Fibroblast of skin of abdomen (primary cell): ENCODE measurements at places on chromosomes 12 and 14.
A peak's percentile ranks its signal among the peaks of the same experiment; 100 is the strongest.

GRCh38 chr14:47843236-47843635 is 167.8 kb upstream of the MDGA2 start:
- DNase-seq, result no peak

- no peak for DNase-seq
Measured at GRCh38 chr12:131829791-131830334, 1.7 kb downstream of the MMP17 start.

DNA sequence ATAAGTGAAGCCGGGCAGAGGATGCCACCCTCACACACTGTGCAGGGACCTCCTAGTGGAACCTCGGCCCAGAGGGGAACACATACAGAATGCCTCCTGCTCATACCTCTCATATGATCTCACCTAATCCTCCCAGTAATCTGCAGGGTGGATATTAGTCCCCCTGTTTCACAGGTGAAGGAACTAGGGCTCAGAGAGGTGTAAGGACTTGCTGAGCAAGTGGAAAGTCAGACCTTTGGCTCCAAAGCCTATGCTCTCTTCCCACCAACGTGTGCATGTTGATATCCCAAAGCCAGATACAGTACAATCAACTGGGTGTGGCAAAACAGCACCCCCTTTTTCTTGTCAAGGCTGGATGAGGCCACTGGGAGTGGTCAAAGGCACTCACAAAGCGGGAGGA is 4.2 kb downstream of the MYH6 start:
- DNase-seq, result no peak

- no peak for DNase-seq
Measured at GRCh38 chr12:51661836-51662235, 70.8 kb downstream of the SCN8A start.

DNA sequence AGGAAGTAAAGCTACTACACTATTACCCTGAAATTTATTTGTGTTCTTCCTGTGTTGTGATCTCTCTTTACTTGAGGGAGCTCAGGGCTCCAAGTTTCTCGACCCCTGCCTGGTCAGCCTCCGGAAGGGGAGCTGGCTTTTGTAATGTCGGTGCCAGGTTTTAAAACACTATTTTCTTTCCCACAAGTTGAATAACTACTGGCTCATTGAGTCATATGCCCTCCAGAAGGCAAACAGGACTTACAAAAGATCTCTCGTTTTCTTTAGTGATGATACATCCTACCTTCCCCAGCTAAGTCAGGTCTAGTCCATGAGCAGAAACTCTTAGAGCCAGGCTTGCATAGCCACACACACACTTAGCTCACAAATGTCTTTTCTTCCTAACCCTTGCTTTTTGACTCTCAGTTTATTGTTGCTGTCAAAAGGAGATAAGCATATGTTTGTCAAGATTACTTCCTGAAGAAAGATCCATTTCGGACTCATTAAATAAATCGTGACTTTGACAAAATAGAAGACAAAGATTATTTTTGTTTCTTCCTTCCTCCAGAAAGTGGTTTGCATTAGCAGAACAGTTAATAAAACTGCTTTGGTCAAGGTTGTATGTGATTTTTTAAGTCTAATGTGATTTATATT is 209.8 kb upstream of the FLRT2 start:
- DNase-seq, result peak; percentile 20

DNA sequence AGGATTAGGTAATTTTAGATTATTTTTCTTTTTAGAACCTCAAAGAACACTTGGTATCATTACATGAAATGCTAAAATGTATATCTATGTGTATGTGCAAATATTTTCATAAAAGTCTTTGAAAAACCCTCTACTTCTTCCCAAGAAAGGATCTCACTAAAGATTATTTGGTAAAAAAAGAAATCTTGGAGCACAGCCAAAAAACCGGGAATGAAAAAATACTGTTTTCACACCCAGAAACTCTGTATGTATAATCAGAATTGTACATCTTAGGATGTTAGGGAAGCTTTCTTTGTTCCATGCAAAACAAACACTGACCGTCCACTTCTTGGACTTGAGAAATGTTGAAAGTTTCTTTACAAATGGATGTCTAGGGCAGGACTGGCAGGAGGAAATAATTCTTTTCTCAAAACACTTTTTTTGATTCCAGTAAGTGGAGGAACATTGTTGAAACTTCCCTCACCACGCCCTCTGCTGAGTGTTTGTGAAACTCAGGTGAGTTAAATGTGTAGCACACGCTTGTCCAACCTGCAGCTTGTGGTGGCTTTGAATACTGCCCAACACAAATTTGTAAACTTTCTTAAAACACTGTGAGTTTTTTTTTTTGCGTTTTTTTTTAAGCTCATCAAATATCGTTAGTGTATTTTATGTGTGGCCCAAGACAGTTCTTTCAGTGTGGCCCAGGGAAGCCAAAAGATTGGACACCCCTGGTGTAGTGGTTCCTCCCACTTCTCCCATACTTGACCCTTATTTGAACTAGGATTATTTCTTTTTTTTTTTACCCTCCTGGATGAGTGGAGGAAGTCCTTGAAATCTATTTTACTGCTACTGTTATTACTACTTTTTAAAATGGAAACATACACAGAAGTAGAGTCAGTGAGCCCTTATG is 26.6 kb downstream of the FBXO34 start:
- no peak for DNase-seq

DNA sequence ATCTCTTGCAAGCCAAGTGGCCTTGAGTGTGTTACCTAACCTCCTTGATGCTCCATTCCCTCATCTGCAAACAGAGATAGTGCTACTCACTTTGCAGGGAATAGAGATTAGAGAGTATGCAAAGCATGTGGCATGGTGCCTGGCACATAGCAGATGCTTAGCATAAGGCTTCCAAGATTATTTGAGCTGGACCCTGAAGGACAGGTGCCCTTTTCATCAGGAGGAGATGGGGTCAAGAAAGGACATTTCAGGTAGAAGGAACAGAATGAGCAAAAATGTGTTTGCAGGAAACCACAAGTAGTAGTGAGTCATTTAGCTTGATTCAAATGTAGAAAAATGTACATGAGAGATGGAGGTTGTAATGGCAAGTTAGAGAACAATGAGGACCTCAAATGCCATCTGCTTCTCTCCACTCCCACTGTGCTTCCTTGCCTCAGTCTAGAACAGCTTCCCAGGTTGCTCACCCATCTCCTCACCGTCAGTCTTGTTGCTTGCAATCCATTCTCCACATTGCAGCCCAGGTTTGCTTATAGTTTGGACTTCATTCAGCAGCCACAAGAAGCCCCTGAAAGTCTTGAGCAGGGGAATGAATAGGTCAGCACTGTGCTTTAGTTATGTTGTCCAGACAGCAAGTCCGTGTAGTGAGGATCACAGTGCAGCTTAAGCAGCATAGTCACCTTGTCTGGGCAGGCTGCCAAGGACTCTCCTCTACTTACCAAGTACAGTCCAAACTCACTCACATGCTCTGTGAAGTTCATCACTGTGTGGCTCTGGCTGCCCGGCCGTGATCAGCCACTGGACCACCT is 536.3 kb upstream of the CCDC196 start:
- peak; percentile 25 for DNase-seq

- no peak for DNase-seq
Measured at GRCh38 chr14:96851694-96852381, 54.7 kb downstream of the VRK1 start.

DNA sequence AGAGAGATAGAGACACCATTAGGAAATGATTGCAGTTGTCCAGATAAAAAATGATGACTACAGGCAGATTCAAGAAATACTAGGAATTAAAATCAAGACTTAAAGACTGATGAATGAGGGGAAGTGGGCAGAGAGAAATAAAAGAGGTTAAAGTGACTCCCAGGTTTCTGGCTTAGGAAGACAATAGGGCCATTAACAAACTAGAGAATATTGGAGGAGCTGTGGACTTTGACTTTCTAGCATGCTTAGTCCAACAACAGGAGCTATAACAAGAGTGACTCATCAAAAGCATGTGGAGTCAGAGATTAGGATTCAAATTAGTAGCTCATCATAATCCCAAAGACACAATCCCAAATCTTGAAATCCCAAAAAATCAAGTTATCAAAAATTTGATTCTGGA is 101.5 kb downstream of the BMP4 start:
- no peak for DNase-seq

DNA sequence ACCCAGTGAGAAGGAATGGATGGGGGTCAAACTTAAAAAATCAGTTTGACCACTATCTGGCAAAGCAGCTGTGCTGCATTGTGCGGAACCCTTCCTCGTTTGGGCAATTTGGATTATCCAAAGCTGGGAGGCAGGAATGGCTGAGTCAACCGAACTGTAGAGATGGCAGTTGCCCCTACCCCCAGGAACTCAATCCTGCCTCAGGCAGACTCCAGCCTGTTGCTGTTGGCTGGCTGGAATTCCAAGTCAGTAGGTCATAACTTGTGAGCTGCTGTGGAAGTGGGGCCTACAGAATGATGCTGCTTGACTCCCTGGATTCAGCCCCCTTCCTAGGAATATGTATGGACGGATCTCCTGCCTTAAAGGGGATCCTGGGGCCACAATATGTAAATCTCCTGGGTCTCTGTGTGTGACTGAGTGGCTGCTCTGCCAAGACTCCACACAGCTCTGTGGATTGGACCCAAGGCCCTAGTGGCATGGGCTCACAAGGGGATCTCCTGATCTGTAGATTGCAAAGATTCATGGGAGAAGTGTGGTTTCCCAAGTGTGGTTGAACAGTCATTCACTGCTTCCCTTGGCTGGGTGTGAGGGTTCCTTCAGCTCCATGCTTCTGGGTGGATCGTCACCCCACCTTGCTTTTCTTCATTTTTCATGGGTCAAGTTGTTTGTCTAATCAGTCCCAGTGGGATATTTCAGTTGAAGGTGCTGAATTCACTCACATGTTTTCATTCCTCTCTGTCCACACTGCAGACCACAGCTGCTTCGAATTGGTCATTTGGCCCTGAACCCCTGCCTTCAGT is 19.2 kb downstream of the LUM start:
- DNase-seq, result no peak

DNA sequence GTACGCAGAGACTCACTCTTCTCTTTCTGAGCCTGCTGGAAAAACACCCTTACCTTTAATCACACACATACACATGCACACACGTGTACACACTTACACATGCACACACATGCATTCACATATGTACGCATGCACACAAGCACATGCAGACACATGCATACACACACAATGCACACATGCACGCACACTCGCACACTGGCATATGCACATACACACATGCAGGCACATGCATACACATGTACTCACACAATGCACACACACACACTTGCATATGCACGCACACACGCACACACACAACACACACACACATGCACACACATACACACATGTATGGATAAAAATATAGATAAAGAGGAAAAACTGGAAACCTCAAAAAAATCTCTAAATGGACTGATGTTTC is 249.0 kb downstream of the GLT1D1 start:
- DNase-seq, result no peak

- DNase-seq, result peak; percentile 94
Measured at GRCh38 chr14:96246539-96246847, 9.5 kb upstream of the BDKRB1 start.

DNA sequence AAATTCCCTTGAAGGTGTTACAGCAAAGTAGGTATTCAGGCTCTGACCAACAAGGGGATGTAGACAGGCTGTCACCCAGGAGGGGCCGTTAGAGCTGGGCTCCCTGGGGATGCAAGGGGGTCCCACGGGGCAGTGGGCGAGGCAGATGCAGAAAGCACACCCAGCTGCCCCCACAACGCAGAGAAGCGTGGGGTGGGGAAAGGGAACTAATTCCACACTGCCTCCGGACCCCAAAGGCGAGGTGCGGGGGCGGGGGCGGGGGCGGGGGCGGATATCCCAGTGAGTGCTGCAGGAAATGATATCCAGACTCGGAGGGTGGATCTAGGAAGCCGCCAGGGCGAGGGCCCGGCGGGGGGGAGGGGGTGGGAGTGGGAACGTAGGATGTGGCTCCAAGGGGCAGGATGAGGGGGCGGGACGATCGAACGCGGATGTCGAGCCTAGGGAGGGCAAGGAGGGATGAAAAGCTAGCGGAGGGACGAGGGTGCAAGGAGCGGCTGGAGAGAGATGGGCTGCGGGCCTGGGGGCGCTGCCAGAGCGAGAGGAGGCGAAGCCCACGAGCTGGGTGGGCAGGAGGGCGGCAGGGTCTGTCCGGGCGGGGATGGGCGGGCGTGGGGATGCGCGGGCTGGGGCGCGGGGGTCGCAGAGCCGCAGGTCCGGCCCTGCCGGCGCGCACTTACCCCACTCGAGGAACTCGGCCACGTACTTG is 874 bp downstream of the CDC42BPB start:
- peak; percentile 75 for DNase-seq
